ENCODE measurements at places on chromosomes 2 and 18. TPM values are rescaled to one million over a fixed set of nuclear protein-coding genes. Genes with fewer than 3 reads are reported as not detected.

Gene EPHA4
- total RNA-seq, result 1.3 TPM

Gene OTOF
- 0.20 TPM for total RNA-seq

Gene TWIST2
- total RNA-seq, result 0.63 TPM

Gene MAP2
- total RNA-seq, result 23.9 TPM

Gene CELF4
- total RNA-seq, result 3.3 TPM

Gene RIF1
- 17.3 TPM for total RNA-seq

DNA sequence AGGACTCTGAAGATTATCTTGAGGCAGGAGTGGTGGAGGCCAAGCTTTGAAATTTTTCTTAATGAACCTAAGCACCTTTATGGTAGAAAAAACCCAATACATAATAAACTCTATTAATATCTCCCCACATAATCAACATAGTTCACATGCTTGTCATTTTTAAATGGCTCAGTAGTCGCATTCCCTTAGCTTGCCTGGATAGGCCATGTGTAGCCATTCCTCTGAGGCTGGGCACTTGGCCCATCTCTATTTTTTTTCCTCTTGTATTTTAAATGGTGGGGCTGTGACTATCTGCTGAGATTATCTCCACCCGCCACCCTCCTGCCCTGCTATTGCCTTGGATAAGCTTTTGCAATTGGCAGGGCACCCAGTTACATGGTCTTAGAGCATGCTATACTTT, 143.1 kb downstream of the FHOD3 start:
- no peaks in the 10 kb centered on the region for H3K4me1 ChIP-seq
- H3K27ac ChIP-seq, result no peak overlapping the region
- H3K4me3 ChIP-seq, result no peak overlapping the region
- H3K36me3 ChIP-seq, result no peaks in the 10 kb centered on the region

DNA sequence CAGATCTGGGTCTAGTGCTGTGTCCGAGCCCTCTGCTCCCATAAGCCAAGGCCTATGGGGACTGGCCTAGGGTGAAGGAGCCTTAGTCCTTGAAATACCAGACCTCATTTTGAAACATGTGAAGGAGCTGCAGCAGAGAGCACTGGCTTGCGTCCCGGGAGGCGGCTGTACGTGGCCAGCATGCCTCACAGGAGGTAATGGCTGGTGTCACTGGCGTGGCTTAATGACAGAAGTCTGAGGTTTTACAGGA, 72.7 kb upstream of the OTOS start:
- no peak overlapping the region for H3K27ac ChIP-seq
- no peaks in the 10 kb centered on the region for H3K4me1 ChIP-seq
- H3K36me3 ChIP-seq, result no peaks in the 10 kb centered on the region
- DNase-seq, result no peak
- no peaks in the 10 kb centered on the region for H3K27me3 ChIP-seq

GRCh38 chr2:36607947-36608346, 10.0 kb upstream of the FEZ2 start:
- no peak overlapping the region for H3K4me3 ChIP-seq
- no peaks in the 10 kb centered on the region for H3K4me1 ChIP-seq
- H3K27me3 ChIP-seq, result no peaks in the 10 kb centered on the region
- H3K27ac ChIP-seq, result no peak overlapping the region
- no peak for DNase-seq
- no peaks in the 10 kb centered on the region for H3K36me3 ChIP-seq

GRCh38 chr18:11095211-11095610, 54.2 kb downstream of the PIEZO2 start:
- no peak overlapping the region for H3K27ac ChIP-seq
- DNase-seq, result no peak
- no peaks in the 10 kb centered on the region for H3K36me3 ChIP-seq
- no peaks in the 10 kb centered on the region for H3K27me3 ChIP-seq
- H3K4me1 ChIP-seq, result no peaks in the 10 kb centered on the region

DNA sequence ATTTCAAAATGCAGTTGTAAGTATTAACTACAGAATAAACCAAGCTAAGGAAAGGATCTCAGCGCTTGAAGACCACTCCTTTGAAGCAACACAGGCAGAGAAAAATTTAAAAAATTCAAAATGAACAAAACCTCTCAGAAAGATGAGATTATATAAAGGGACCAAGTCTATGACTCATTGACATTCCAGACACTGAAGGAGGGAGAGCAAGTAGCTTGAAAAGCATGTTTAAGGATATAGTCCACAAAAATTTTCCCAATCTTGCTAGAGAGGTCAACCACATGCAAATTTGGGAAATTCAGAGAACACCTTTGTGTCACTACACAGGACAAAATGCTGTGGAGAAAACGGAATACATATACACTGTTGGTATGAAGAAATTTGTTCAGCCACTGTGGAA, 112.6 kb upstream of the MC4R start:
- H3K27me3 ChIP-seq, result no peaks in the 10 kb centered on the region
- no peak for DNase-seq
- no peaks in the 10 kb centered on the region for H3K4me1 ChIP-seq
- no peak overlapping the region for H3K4me3 ChIP-seq
- no peaks in the 10 kb centered on the region for H3K36me3 ChIP-seq
- no peak overlapping the region for H3K27ac ChIP-seq

GRCh38 chr2:215003001-215003400, 135.4 kb downstream of the ABCA12 start:
- no peaks in the 10 kb centered on the region for H3K4me1 ChIP-seq
- H3K27ac ChIP-seq, result no peak overlapping the region
- H3K4me3 ChIP-seq, result no peak overlapping the region
- no peak for DNase-seq
- H3K27me3 ChIP-seq, result no peaks in the 10 kb centered on the region

DNA sequence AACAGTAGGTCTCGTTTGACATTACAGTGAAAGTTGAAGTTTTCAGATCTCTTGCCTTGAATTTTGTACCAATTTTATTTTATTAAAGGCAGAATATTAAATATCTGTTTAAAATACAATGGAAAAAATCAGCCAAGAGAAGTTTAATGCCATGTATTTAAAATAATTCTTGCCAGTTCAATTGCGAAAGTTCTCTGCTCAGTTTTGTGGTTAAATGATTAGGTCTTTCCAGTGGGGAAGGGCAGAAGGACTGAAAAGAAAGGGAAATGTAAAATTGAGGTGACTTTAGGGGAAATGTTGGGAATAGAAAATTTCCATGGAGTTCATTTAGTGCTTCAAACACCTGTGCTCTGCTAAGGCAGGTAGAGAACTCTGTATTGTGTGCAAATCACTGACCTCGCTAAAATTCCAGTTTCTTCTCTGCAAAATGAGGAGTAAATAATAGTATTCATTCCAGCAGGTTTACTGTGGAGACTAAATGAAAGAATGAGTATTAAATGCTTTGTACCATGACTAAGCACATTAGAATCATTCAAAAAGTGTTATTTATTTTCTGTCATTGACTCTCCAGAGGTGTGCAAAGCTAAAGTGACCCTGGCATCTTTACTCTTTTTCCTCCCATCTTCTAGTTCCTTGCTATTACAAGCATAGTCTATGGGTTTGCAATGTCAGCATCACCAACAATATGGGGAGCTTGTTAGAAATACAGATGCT, 74.4 kb downstream of the KIAA1328 start:
- no peaks in the 10 kb centered on the region for H3K36me3 ChIP-seq
- no peaks in the 10 kb centered on the region for H3K27me3 ChIP-seq
- DNase-seq, result no peak
- no peak overlapping the region for H3K4me3 ChIP-seq

DNA sequence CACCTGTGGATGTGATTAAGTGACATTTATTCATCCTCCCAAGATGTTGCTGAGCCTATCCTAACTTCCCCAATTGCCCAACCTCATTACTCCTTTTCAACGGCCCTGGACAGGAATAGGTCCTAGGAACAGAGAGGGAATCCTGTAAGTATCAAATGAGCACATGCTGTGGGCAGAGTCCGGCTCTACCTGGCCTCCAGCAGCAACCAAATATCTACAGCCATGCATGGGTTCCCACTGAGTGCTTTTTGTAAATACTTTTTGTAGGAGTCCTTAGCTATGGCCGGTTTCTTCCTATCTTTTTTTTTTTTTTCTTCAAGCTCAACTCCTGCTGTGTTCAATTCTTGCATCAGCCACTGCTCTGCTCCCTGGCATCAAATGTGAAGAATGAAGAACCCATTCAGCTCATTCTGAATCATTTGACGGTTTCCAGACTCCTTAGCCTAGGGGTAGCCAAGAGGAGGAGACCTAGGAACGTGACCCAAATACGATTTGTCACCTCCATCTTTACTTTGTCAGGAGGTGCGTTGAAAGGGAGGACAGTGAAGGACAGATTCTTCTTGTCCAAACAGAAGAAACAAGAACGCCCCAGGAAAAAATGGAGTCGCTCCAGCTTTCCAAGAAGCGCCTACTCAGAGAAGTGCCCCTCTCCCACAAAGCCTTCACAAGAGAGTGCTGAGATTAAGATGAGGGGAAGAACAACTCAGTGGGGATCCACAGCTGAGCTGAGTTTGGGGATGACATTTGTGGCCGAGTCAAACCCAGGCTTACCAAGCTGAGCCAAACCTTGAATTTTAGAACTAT, 46.7 kb upstream of the LCLAT1 start:
- H3K4me3 ChIP-seq, result no peak overlapping the region
- no peaks in the 10 kb centered on the region for H3K4me1 ChIP-seq
- no peak overlapping the region for H3K27ac ChIP-seq
- DNase-seq, result no peak

- no peak overlapping the region for H3K27ac ChIP-seq
- DNase-seq, result no peak
- no peaks in the 10 kb centered on the region for H3K27me3 ChIP-seq
- H3K36me3 ChIP-seq, result no peaks in the 10 kb centered on the region
These were observed 19.1 kb downstream of the FHL2 start for GRCh38 chr2:105379741-105380186.

DNA sequence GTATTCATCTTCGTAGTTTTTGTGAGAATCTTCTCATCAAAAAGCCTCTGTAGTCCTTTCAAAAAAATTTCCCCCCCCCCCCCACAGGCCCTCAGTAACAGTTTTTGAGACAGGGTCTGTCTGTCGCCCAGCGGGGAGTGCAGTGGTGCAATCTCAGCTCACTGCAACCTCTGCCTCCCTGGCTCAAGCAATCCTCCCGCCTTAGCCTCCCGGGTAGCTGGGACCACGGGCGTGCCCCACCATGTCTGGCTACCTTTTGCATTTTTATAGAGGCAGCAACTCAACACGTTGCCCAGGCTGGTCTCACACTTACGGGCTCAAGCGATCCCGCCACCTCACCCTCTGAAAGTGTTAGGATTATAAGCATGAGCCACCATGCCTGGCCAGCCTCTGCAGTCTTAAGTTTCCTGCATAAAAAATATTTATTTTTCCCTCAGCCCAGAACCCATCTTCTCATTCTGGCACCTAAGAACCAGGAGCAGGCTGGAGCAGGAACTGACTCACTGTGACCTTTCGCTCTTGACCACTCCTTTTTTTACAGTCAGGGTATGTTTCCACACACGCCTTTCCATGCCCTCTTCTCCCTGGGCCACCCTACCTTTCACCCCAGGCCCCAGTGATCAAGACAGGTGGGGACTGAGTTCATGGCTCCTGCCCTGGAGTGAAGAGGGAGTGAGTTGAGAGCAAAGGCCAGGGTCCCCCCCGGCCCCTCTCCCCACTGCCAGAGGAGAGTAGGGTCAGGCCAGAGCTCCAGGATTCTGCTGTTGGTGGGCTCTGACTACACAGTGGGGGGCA, 32.5 kb upstream of the NT5DC4 start:
- no peak for DNase-seq
- no peak overlapping the region for H3K27ac ChIP-seq
- H3K27me3 ChIP-seq, result no peaks in the 10 kb centered on the region
- H3K4me3 ChIP-seq, result no peak overlapping the region

DNA sequence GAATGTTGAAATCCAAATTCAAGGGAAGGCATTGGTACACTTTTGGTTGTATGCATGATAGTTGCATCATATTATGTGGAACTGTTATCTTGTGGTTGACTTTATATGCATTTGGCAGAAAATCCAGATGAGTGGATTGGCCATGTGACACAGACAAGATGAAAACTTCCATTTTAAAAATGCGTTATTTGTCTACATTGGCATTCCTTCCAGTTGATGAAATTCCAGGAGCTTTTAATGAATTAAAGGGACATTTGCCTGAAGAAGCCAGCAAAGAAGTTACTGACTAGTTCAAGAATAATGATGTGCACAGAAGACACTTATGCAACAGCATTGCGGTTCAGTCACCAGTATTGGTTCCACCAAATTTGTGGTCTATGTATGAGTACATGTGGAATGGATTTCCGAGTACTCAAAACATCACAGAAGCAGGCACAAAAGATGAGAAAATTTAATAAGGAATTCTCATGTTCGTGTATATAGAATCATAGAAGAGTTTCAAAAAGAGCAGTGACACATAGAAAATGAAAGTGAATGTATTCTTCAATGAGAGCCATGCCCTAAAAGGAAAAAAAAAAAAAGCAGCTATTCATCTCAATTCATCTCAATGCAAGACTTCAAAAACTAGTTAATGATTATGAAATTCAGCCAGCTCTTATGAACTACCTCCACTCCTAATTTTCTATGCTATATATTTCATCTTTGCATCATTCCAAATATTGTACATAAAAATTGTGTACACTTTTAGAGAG, 232.1 kb downstream of the RBM43 start:
- DNase-seq, result no peak
- H3K4me1 ChIP-seq, result no peaks in the 10 kb centered on the region
- H3K27me3 ChIP-seq, result no peaks in the 10 kb centered on the region
- no peak overlapping the region for H3K27ac ChIP-seq
- H3K36me3 ChIP-seq, result no peaks in the 10 kb centered on the region

DNA sequence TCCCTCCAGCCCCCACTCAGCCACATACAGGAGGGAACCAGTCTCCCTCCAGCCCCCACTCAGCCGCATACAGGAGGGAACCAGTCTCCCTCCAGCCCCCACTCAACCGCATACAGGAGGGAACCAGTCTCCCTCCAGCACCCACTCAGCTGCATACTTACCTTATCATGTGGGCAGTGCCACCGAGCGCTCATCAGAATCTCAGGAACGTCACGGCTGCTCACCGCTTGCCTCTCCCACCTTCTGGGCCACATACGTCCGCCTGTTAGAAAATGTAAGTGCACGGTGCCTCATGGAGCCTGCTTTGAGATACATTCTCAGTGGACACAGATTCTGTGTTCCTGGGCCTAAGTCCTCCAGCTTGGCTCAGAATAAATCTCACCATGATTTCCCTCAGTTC, 124.8 kb downstream of the PXDN start:
- DNase-seq, result no peak
- H3K4me3 ChIP-seq, result no peak overlapping the region
- no peaks in the 10 kb centered on the region for H3K27me3 ChIP-seq
- no peak overlapping the region for H3K27ac ChIP-seq
- H3K36me3 ChIP-seq, result no peaks in the 10 kb centered on the region

GRCh38 chr2:180202467-180202951, 195.4 kb upstream of the CWC22 start:
- no peaks in the 10 kb centered on the region for H3K36me3 ChIP-seq
- H3K27ac ChIP-seq, result no peak overlapping the region
- H3K4me1 ChIP-seq, result no peaks in the 10 kb centered on the region
- H3K27me3 ChIP-seq, result no peaks in the 10 kb centered on the region
- DNase-seq, result no peak
- no peak overlapping the region for H3K4me3 ChIP-seq
